CD4-positive, alpha-beta T cell treated with Interleukin-15 for 1 hour (primary cell): ENCODE measurements at places on chromosomes 3 and 15.

GRCh38 chr3:128818186-128818787 is 61.1 kb upstream of the ACAD9 start:
- no peak for DNase-seq

- DNase-seq, result no peak
These were observed 43.6 kb downstream of the BLM start for GRCh38 chr15:90760661-90761232.

DNA sequence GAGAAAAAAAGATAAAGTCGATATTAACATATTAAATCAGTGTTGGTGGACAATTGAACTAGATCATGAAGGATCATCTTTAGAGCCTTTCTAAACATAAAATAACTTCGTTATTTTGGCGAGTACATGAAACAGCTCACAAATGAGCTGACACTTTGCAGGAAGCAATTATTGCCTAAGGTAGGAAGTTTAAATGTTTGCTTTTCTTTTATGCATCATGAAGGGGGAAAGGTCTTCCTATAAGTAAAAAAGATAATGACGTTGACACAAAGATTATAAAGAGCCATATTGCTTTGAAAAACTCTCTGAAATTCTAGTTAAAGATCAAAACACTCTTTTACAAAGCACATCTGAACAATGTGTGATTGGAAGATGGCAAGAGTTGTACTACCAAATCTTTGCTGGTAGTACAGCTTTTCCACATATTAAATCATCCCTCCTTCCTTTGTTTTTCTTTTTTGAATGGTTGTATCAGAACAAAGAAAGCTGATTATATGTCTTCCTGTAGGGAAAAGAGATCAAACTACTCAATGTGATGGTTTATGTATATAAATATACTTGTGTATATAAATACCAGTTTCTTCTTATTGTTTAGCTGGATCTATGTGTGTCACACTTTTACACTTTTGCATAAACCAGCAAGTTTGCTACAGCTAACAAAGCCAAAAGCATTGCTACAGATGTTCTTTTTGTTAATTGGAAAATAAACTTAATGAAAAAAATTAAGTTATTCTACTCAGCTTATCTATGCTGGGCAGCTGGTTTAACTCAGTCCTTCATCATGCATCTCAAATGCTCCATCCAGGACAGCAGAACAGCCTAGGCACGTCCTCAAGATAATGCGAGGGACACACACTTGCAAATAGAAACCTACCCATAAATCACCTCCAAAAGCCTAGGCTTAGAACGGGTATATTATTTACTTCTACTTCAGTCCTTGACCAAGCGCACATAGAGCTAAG is 850.8 kb upstream of the ROBO1 start:
- DNase-seq, result no peak

DNA sequence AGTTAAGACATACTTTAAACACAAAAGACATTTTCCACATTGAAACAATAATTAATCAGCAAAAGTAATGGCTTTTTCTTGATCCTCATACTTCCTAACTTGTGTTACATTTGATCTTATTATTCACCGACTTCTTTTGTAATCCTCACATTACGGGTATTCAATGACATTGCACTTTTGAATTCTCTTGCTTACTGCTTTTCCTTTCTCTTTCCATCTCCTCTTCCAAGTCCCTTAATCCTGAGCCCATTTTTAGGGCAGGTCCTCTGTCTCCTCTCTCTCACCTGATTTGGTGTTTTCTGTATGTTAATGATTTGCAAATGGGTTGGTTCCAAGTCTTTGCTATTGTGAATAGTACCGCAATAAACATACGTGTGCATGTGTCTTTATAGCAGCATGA is 48.5 kb upstream of the RAP2B start:
- DNase-seq, result no peak

- DNase-seq, result no peak
These were observed 7.8 kb upstream of the AHSG start for GRCh38 chr3:186605078-186605477.

- no peak for DNase-seq
These were observed 449.4 kb upstream of the PROK2 start for GRCh38 chr3:72234391-72234790.

DNA sequence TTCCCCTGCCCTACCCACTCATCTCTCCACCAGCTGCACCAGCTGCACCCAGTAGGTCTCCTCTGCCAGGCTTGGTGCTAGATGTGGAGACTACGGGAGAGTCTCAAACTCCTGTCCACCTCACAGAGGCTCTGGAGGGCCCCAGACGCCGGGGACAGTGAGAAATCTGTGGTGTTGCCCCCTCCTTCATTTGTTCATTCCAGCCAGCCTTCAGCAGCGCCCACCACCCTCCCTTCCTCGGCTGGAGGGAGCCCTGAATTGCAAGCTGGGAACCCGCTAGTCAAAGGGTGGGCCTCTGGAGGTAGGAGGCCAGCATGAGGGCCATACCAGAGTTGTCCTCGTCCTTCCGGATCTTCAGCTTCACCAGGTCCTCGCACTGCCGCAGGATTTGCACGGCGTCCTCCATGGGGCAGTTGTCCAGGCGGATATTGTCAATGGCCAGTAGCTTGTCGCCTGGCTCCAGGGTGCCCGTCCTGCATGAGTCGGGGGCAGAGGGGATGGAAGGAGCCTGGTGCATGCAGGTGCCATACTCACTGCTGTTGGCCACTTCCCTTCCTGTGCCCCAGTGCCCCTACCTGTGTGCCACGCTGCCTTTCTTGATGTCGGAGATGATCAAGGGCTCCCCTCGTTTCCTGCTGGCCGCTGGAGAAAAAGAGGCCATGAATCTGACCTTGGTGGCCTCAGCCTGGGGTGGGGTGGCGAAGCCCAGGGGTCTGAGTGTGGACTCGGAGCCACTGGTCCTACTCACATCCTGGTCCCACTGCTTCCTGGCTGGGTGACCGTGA is 29.1 kb downstream of the GRIP2 start:
- peak; percentile 10 for DNase-seq

- DNase-seq, result no peak
These were observed 512 bp downstream of the LARP6 start for GRCh38 chr15:70853318-70853972.

- no peak for DNase-seq
These were observed 342.0 kb upstream of the NR2F2 start for GRCh38 chr15:95988574-95988887.

DNA sequence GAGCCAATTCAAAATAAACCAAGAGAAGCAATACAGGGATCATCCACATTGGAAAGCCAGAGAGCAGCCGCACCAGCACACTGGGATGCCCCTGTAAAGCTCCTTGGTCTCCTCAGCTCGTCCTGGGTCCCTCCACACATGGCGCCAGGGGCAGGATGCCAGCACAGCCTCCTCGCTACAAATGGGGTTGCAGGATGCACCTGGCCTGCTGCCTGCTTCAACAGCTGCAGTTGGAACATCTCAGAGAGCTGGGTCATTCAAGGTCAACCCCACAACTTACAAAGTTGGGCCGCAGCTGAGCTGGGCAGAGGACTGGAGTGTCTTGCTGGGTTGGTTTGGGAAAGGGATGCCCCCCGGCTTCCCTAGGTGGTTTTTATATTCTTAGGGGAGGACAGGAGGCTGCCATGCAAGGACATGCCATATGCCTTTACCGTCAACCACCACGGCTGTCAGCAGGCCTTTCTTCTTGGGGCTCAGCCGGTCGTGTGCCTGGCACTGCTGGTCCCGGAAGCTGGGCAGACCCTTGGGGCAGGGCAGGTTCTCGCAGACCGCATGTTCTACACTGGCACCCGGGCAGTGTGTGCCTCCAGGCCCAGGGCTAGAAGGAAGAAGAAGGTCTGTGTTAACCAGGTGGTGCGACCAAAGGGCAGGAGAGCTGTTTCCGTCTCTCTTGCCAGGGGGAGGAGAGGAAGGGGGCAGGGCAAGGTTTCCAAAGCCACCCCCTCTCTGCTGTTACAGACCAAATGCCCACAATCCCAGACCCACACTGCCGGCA is 225.2 kb downstream of the ADAMTS17 start:
- DNase-seq, result no peak

DNA sequence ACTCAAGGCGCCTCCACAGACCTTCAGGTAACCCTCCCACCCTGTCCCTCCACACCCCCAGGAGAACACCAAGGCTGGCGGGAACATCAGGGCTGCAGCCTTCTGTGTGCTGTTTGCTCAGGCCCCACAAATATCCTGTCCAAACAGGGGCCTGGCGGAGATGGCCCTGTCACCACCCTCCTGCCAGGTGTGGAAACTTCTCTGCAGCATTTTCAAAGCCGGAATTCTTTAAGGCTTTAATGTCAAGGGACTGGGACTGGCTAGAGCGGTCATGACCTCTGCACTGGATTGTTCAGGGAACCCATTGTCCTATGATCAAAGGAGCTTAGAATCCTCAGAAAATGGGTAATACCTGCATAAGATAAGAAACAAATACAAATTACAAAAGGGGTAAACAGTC is 46.6 kb downstream of the FBLN2 start:
- no peak for DNase-seq

- DNase-seq, result no peak
These were observed 1.2 kb downstream of the KLHDC8B start for GRCh38 chr3:49172551-49173041.

DNA sequence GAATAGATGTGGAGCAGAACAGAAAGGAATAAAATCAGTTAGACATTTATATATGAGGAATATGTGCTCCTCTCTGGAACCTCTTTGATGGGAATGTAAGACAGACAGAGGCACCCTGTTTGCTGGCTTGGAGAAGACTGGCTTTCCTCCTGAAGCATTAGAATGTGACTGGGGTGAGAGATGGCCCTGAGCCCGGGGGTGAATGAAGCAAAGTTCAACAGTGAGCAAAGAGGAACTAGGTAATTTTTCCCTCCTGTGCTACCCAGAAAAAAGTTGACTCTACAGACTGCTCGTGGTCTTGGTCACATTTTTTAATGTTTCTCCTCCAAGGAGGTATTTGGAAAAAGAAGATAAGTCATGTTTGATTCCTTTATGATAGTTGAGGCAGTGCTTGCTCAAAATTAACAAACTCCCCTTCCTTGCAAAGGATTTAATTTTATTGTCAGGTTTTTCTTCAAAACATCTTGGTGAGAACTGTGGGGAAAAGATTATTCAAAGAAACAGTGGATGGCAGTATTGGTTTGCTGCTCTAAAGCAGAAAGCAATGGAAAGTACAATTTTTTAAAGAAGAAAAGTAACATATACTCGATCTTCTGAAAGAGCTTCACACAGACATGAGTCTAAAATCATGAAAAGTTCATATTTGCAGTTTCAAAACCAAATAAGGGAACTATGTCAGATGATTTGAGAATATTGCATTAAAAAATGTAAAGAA is 370.4 kb upstream of the CDIN1 start:
- DNase-seq, result no peak

DNA sequence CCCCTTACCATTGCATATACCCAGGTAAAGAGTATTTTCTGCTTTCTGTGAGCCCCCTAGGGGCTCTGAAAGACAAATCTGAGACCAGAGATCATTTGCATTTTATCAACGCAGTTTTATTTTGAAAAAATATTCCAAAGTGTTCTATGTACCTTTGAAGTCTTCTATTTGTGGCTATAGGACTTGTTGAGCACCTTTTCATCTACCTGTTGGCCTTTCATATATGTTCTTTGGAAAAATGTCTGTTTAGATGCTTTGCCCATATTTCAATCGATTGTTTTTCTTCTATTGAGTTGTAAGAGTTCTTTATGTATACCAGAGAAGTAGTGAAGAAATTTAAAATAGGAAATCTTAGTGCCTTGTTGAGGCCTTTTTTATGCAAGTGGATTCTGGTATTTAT is 94.0 kb downstream of the LRRC28 start:
- DNase-seq, result no peak

DNA sequence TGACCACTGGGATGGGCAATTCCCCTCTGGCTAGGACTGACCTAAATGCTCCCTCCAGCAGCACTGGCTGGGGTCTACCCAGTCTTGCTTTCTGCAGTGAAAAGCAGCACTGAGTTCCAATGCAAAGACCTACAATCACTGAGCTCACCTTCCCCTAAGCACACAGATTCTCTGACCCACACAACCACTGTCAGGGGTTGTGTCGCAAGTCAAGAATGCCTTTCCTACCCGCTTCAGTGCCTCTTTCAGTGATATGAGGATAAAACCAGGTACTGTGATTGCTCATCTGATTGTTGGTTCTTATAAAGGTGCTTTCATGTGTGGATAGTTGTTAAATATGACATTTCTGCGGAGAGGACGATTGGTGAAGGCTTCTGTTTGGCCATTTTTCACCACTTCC is 345.6 kb downstream of the GAP43 start:
- no peak for DNase-seq

- DNase-seq, result no peak
These were observed 24.5 kb upstream of the PROK2 start for GRCh38 chr3:71809321-71810026.

- DNase-seq, result no peak
These were observed 819.7 kb upstream of the ALCAM start for GRCh38 chr3:104547031-104547430.

DNA sequence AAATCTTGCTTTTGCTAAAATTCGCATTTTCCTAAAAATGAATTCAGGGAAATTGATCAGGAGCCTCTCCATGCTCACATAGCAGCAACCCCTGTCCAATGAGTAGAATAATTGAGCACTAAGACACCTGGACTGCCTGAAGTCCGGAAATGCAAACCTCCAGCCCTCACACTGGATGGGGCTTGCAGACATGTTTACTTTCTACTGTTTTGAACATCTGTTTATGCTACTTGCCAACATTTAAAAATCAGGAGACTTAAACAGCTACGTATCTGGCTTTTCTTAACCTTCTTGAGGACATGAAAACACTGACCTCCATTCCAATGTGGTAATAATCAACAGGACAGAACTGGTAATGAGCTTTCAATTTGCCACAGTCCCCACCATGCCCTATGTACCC is 184.4 kb downstream of the SHOX2 start:
- DNase-seq, result no peak

DNA sequence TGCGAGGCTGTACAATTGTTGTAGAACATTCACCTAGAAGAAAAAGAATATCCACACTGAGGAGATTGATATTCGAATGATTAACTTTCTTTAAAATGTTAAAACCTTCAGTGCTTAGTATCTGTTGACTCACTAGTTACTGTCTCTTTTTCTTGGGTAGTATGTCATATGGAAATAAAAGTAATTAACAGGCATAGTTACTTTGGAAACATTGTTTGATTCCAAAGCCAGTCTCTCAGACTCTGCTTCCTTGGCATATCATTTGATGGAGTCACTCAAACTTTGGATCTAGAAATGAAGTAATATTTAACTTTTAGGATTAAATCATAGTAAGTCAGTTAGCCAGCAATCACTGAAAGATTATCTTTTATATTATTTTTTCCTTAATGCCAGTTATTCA is 63.4 kb downstream of the MAP2K5 start:
- no peak for DNase-seq

- no peak for DNase-seq
These were observed 61.5 kb downstream of the CHRD start for GRCh38 chr3:184441202-184441900.

DNA sequence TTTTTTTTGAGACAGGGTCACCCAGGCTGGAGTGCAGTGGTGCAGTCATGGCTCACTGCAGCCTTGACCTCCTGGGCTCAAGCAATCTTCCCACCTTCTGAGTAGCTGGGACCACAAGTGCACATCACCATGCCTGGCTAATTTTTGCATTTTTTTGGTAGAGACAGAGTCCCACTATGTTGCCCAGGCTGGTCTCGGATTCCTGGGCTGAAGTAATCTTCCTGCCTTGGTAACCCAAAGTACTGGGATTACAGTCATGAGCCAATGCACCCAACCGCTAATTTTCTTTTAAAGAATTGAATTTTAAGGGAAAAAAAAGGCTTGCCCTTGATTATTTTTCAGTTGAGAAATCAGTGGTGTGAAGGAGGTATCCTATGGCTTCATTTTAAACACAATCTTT is 334.0 kb downstream of the SOX2 start:
- DNase-seq, result no peak

- DNase-seq, result no peak
These were observed 49.6 kb downstream of the SUMF1 start for GRCh38 chr3:4417449-4417848.
